ENCODE measurements at places on chromosomes 5 and 9. TPM values are rescaled to one million over a fixed set of nuclear protein-coding genes. Genes with fewer than 3 reads are reported as not detected.
A peak's percentile ranks its signal among the peaks of the same experiment; 100 is the strongest.

Gene LVRN
- not detected for polyA plus RNA-seq

DNA sequence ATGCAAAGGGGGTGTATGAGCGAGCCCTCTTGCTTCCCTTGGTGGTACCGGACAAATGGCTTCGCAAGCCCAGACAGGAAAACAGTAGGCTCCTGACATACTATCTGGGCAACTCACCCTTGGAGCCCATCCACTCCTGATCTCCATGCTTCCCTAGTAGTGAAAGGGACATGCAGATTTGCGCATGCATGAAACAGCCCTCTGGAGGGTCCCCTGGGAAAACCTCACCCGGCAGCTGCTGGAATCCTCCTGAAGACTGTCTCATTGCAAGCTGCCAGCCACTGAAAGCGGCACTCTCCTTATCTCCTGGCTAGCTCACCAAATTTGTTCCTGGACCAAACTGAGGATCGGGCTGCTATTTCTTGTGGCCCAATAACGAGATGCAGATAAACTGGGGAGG, 10.2 kb downstream of the ZNF169 start:
- no peak for DNase-seq

DNA sequence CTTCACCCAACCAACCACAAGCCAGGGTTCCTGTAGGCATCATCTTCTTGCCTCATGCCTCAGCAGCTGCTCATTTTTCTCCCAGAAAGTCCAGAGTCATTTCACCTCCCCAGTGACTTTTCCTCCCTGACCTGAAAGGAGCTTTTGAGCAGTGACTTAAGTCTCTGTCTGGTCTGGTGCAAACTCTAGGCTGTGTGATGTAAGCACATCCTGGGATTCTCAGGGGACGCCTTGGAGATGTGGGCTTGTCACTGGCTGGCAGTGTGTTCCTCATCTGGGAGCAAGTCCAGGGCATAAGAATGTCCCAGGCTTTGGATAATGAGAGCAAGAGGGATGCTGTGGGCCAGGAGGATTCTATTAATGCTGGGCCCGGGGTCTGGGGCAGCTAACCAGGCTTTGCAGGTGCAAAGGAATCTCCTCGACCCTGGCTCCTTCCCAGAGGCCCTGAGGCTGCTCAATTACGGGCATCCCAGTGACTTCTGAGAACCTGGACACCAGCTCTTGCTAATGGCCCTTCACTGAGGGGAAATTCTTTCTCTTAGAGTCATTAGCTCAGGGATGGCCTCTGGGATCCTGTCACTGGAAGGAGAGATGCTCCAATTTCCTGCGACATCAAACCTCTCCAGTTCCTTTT, 211.0 kb upstream of the PANK3 start:
- DNase-seq, result peak; percentile 15

DNA sequence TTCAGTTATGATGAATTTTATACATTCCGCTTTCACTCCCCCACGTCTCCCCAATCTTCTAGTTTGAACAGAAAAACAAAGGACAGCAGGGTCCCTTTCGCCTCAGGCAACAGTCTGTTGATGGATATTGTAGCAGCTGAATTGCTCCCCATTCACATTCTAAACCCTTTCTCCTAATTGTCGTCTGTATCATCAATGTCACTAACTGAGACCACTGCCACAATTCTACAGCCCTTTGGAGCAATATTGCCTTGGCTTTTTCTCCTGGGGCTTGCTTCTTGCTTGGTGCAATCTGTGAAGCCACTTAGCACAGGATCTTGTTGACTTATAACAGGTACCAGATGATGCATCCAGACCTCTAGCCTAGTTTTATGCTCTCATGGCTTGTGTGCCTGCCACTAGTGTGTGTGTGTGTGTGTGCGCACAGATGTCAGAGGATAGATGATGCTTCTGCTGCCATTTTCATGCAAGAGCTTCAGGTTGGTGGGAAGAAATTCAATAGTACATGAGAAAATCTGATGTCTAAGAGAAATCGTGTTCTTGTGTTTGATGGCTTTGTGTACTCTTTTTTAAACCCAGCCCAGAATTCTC, 195.2 kb upstream of the ISL1 start:
- no peak for DNase-seq

GRCh38 chr5:73743161-73743560, 117.2 kb downstream of the ARHGEF28 start:
- no peak for DNase-seq

Gene RGS3
- 9.1 TPM for polyA plus RNA-seq

DNA sequence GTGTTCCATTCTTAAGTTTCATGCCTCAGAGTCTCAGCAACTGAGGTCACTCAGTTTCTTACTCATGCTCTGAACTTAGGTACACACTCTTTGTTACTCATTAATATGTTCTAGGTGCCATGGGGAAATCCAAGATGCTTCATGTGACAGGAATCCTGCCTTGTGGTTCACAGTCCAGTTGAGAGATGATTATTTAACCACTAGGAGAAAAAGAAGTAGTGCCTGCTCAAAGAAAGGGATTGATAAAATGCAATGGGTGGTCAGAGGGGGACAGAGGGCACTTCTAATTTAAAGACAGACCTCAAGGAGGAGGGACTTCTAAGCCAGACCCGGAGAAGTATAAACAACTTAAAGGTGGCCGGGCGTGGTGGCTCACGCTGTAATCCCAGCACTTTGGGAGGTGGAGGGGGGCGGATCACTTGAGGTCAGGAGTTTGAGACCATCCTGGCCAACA, 69.0 kb downstream of the UGCG start:
- no peak for DNase-seq

Gene RGS7BP
- not detected for polyA plus RNA-seq

Gene CAPSL
- polyA plus RNA-seq, result not detected

Gene OLFML2A
- not detected for polyA plus RNA-seq

Gene CD274
- polyA plus RNA-seq, result not detected

DNA sequence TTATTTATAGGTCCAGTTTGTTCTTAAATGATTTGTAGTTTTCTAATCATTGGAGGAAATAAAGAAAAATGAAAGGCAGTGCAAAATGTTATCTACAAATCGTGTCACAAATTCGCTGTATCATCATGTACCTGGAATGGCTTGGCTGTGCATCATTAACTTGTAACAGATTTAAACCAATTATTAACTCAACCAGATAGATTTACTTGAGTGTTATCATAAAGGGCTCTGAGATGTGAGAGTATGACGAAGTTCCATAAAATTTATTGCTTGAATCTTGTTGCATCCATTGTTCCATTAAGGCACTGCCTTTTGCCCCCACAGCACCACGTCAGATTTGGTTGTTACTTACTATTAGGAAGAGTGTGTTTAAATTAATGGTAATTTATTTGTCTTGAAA, 23.5 kb downstream of the PCSK5 start:
- DNase-seq, result no peak

Gene TRIP13
- 1.2 TPM for polyA plus RNA-seq

DNA sequence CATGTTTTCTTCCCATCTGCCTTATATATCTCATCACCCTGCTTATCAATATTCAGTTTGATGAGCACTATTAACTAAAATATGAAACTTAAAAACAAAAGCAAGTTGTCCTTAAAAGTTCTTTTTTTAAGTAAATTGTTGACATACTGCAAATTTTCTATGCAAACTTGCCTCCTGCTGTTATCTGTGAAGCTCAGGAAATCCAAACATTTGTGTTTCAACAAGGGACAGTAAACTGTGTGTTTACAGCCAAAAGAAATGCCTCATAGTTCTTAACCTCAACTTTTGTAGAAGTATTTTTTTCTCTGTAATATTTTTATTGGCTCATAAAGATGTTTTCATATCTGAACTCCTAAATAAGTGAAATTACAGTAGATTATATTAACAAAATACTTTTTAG, 7.7 kb upstream of the TTC23L start:
- no peak for DNase-seq

Gene PIP5KL1
- polyA plus RNA-seq, result 0.39 TPM

Gene IRX1
- not detected for polyA plus RNA-seq

DNA sequence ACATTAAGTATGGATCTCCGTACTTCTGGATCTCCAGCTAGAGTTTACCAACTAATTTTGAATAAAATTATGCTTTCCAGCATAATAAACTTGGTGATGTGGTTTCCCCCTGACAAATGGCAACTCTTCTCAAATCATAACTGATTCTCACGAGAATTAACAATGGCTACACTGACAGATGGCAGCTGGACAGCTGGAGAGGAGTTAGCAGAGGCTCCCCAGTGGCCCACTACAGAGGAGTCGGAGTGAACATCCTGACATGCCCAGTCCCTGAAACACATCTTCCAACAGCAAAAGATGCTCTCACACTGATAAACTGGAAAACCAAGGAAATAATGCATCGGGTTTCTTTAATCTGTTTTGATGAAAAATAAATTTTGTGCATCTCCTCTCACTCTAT, 239.6 kb downstream of the MAN2A1 start:
- no peak for DNase-seq

Gene PIK3R1
- polyA plus RNA-seq, result 3.5 TPM

GRCh38 chr5:88248743-88249540, 19.7 kb downstream of the TMEM161B start:
- no peak for DNase-seq

DNA sequence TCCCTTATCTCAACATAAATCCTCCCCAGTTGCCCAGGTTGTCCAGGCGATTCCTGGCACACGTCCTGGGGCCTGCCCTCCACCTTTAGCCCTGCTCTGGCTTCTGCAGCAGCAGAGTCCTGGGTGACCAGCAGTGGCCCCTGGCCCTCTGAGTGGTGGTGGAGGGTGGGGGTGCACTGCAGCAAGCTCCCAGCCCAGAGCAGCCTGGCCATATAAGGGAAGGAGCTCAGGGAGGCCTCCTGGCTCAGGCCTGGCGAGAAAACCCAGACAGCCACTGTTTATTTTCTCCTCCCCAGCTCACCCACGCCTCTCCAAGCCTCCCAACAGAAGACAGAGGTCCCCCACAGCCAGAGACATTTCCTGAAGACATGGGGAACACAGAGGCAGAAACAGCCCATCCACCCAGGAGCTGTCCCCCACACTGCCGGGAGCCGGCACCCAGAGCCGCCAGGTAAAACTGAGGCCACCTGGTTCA, 44.7 kb upstream of the IL17B start:
- no peak for DNase-seq

Gene BTNL9
- not detected for polyA plus RNA-seq

Gene PCDHB3
- polyA plus RNA-seq, result not detected

- DNase-seq, result no peak
Measured at GRCh38 chr5:54476682-54477081, 21.2 kb downstream of the HSPB3 start.

DNA sequence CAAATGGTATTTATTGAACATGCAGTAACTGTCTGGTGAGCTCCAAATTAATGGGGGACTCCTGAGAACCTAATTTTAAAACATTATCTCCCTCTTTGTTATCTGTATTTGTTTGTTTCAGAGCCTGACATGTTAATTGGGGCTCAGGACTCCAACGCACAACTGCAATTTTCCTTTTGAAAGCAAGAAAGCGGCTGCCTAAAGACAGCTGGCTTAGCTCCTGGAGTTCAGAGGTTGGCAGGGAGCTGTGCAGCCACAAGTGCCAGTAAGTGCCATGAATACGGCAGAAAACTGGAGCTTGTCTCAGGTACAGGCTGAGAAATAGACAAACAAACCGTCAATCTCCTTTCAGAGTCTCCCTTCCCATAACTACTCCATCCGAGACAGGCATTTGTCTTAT, 80.9 kb downstream of the PPP2R2B start:
- no peak for DNase-seq

GRCh38 chr9:127503947-127504886, 52.9 kb downstream of the LRSAM1 start:
- DNase-seq, result peak; percentile 79

Gene ANKRD31
- not detected for polyA plus RNA-seq

Gene NR2F1
- polyA plus RNA-seq, result not detected

Gene NR5A1
- not detected for polyA plus RNA-seq

- DNase-seq, result no peak
Measured at GRCh38 chr9:121640491-121641223, 10.8 kb upstream of the DAB2IP start.

DNA sequence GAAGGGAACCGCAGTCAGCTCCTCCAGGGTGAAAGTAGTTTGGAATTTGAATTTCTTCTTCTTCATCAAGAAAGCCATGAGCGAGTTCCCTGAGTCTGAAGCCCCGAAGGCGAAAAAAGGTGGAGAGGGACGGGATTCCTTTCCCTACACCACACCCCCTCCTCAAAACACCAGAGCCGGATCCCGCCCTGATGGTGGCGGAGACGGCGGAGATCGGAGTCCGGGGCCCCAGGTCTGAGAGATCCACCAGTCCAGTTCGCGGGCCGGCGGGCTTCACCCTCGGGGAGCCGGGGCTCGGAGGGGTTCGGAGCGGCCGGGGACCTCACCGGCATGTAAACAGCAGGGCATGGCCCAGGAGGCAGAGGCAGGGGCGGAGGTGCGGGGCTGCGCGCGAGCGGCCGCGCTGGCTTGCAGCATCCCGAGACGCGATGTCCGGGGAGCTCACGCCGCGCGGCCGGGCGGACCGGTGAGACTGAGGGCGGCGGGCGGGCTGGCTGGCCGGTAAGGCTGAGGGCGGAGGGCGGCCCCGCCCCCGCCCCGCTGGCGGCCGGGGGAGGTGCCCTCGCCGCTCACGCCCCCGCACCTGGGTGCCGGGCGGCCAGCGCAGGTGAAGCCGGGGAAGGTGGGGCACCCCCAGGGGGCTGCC, 606 bp downstream of the EEIG1 start:
- DNase-seq, result no peak

DNA sequence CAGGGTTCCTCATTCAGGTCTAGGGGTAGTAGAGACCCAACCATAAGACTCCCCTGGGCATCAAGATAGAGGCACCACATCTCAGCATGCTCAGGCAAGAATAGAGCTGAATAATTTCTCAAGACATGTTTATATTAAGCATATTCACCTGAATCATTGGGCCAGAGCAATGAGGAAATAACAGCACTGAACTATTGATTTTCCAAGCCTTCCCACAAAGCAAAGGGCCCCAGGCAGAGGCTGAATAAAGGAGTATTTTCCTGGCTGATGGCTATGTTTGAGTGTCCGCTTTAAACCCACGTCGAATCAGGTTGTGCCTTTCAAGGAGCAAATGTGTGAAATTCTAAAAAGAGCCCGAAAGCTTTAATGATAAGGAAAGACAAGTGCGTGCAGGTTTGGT, 129.2 kb downstream of the HSD17B3 start:
- no peak for DNase-seq

Gene FOXD4
- polyA plus RNA-seq, result not detected

GRCh38 chr9:107251756-107252322, 31.2 kb upstream of the RAD23B start:
- no peak for DNase-seq

DNA sequence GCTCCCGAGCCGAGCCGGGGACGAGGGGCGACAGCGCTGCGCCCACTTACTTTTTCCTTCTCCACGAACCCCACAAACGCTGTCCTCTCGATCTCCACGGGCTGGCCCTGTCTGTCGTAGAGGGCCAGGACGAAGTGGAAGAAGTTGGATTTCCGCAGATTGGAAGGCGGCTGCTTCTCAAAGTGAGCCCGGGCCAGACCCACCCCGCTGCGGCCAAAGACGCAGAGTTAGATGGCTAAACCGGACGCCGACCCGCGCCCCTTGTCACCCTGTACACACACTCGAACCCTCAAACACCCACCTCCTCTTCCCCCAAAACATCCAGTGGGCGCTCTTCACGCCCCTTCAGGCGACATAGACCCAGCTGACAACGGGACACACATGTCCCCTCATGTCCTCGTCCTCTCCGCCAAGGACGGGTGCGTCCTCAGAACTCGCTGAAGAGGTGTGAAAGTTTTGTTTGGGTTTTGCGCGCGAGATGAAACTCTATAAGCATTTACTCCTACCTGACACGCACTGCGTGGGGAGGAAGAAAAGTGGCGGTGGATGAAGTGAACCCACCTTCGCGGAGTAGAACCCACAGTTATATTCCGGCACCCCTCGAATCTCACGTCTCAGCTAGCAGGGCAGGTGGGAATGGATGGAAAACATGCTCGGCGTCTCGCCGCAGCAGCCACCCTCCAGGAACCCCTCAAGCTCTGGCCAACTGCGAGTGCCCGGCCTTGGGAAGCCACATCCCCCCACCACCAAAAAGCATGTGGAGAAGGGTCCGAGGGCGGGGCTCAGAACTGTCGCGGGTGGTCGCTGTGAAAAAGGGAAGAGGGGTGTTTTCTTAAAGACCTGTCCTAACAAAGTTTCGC, 2.6 kb downstream of the EBF1 start:
- DNase-seq, result no peak
